ENCODE measurements at places on chromosomes 13 and 19. TPM values are rescaled to one million over a fixed set of nuclear protein-coding genes. Genes with fewer than 3 reads are reported as not detected.
A peak's percentile ranks its signal among the peaks of the same experiment; 100 is the strongest.

DNA sequence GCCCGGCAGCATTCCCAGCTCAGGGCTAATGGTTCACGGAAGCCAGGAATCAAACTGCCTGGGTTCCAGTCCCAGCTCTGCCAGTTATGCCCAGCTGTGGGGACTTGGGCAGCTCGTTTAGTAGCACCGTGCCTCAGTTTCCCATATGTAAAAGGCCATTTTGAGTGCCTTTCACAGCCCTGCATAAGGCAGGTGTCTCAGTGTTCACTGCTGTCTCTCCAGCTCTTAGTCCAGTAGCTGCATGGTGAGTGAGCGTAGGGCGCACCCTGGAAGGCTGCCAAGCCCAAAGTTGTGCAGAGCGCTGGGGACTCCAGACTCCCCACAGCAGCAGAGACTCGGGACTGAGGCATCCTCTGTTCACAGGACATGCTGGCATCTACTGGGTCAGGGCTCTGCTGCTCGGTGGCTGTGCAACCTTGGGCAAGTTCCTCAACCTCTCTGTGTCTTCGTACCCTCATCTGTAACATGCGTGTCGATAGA lies 5.5 kb downstream of the RPL28 start:
- no peak for DNase-seq

GRCh38 chr19:14407605-14408484 lies 11.3 kb downstream of the DDX39A start:
- DNase-seq = no peak

DNA sequence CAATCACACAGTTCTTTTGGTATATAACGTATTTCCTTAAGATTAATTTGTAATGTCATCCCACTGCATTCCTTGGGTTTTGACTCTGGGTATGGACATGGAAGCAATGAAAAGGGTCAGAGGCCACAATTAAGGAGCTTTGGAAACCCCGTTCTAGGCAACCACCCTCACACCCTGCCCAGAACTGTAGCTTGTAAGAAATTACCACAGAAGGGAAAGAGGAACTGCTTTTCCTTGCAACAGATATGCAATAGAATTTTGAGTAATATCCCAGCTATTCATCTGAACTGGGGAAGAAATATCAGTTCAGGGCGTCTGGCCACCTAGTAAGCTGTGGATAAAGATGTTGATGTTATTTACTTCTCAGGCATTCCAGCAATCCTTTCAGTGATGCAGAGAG lies 985 bp upstream of the CLC start:
- no peak for DNase-seq

- DNase-seq = no peak
These were observed 1.3 kb downstream of the ALOX5AP start for GRCh38 chr13:30736461-30737320.

DNA sequence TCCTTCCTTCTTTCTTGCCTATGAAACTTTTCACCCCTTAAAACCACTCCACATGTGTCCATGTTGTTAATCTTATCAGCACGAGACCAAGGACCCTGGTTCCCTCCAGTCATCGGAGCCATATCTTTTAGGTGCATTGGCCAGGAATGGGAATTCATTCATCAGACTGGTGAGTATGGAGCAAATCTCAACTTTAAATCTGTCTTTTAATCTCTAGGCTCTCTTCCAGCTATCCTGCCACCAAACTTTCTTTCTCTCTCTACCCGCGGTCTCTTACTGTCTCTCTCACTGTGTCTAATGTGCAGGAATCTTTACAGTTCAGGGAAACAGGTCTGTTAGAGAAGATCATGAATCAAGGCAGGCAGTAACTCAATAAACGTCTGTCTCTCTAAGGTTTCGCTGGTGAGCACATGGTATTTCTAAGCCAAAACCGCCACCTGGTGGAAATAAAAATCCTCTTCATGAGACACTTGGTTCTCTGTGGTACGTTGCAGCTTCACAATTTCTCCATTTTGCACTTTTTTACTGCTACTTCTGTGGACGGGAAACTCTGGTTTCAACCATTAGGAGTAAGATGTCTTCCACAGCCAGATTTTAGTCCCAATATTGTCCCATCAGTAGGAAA lies 16.1 kb downstream of the LGALS16 start:
- DNase-seq = peak; percentile 70

- no peak for DNase-seq
These were observed 656.6 kb downstream of the UQCRFS1 start for GRCh38 chr19:28556371-28556770.

- DNase-seq = no peak
These were observed 3.2 kb downstream of the LSM4 start for GRCh38 chr19:18319591-18320135.

DNA sequence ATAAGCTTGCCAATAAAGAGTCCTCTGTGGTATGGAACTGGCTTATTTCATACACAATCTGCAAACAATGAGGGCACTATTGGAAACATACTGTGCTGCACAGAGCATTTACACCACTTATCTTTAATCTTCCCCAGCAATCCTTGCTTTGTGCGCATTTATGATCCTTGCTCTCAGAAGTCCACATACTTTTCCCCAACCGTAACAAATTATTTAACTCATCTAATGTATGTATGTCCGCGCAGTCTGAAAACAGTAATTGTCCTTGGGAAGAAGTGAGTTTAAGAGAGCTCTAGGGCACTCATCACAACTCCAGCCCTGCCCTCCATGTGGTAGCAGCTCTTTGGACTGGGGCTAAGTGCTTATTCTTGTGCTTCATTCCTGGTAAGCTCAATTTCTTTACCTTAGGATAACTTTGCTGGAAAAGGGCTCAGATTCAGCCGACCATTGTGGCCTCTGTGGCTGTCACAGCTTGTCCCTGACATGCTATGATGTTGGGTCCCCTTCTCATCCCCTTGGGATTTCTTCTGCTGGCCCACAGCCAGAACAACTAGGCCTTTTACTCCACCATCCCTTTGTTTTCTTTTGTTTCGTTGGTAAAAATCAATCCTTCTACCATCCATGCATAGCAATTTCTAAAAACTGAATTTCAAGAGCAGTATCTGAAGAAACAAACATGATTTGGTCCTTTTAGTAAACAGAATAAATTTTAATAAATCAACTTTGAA lies 152.7 kb downstream of the TNFRSF19 start:
- no peak for DNase-seq

- DNase-seq = peak; percentile 32
These were observed 84.3 kb upstream of the UBL3 start for GRCh38 chr13:29934531-29935308.

DNA sequence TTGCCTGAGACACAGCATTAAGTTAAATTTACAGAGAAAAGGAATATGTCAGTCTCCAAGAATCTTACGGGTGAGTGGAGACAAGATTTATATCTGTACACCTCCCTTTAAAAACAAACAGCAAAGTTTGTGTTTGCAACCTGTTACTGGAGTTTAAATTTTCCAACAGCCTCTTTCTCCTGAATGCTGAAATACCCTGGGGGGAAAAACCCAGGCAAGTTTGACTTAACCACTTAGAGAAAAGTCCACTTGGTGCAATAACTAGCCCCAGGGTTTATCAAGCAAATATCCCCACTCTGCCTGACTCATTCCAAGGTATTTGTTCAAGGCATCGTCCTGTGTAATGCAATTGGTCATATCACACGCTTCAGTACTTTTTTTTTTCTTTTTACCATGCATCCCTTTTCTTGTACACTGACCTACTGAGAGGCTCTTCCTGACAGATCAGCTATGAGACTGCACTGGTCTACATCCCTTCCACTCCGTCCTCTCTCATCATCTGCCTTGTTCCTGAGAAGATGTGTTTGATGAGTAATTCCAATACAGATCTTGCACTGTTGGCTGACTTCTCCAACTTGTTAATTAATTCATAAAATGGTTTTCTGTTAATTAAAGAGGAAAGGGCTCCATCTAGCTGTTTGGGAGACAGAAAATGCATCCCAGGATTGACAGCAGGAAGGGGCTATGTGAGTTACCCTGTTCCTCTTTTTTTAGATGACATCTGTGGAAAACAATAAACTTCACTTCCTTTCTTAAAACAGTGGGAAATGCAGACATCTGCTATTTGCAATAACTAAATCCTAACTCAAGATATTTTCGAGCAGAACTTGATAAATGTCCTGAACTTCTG lies 212.5 kb upstream of the IRS2 start:
- peak; percentile 97 for DNase-seq

- DNase-seq = peak; percentile 99
These were observed 17.8 kb downstream of the SPC24 start for GRCh38 chr19:11137542-11138384.

DNA sequence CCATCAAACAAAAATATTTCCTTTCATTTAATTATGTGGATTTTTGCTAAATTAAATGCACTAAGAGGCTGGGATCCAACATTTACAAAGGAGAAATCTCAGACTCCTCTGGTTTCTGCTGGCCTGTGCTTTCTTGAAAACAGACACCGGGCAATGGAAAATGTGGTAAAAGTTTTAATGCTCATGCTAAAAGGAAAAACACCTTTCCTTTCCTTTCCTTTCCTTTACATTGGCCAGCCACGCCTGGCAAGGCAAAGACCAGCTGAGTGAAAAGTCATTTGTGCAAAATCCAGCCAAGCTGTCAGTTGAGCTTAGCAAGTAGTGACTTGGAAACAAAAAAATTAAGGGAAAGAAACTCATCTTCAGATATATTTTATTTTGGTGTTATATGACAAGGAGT lies 240.3 kb downstream of the LACC1 start:
- DNase-seq = no peak

- no peak for DNase-seq
These were observed 277.5 kb downstream of the NHLRC3 start for GRCh38 chr13:39315796-39316195.

GRCh38 chr19:8069096-8069973 lies 16.8 kb downstream of the CCL25 start:
- DNase-seq = peak; percentile 72

GRCh38 chr13:100306434-100306999 lies 217.6 kb downstream of the PCCA start:
- no peak for DNase-seq

DNA sequence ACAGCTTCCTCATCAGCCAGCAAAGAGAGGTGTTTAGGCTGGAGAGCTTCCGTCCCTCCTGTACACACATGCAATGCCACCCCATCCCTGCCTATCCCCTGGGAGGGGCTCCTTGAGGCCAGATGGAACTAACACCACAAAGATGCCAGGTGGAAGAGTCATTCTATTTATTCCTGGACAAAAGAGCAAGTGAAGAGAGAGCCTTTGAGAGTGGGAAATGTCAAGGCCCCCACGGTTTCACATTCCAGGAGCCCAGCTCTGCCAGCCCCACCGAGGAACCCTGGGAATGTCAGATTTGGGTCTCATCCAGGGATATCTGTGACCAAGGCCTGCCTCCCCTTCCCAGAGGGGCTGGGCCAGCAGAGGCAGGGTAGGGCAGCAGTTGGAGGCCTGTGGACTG lies 30.8 kb upstream of the IGFL1 start:
- DNase-seq = no peak

DNA sequence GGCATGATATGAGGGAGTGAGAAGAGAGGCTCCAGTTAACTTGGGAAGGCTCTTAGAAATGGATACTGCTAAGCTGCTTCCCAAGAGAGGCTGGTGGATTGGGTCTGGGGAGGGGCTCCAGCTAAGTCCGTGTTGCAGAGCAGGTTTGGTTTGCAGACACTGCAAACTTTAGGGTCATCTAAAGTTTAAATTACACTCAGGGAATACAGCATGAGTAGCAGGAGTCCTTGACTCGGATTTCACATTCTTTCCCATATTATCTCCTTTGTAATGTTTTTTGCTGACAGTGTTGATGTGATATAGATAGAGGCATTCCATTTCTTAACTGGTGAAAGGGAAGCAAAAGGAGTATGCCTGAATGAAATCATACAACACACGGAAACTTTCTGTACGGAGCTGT lies 31.9 kb downstream of the SGCG start:
- DNase-seq = no peak

DNA sequence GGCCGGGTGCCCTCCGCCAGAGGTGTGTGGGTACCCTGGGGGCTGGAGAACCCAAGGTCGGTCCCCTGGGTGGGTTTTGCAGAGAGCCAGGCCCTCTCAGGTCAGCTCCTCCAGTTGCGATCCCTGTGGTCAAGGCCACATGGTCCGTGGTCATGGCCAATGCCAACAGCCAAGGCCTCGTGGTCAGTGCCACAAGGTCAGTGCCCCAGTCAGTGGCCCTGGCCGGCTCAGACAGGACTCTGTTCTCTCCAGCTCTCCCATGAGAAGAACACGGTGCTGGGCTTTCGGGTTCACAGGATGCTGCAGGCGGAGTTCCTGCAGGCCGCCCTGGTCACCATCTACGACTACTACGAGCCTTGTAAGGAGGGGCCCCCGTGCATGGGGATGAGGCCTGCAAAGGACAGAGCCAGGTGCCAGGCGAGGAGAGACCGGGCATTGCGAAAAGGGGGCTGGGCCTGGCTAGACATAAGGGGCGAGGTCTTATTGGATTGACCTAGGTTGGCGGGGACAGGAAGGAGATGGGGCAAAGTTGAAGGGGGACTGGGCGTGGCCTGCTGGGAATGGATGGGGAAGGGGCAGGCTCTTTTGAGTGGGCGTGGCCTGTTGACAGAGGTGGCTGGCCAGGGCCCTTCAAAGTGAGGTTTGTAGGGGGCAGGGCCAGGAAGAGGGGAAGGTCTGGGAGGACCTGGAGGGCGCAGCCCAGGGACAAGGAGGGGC lies 15.2 kb upstream of the SHFL start:
- no peak for DNase-seq

DNA sequence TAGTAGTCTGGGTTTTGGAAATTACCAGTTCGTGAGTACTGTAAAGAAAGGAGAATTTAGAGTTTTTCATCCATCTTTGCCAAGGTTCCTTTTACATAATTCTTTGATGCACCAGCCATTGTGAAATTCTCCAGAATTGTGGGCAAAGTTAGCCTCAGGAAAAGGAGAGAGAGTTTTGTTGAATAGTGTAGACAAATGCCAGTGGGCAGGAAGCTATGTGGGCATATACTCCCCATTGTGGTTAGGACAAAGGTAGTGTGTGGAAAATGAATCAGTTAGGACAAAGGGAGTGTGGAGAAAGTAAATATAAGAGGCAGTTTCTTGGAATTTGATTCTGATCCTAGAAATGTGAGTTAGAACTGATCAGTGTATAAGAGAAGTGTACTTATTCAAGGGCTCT lies 67.9 kb downstream of the PCCA start:
- DNase-seq = peak; percentile 82

DNA sequence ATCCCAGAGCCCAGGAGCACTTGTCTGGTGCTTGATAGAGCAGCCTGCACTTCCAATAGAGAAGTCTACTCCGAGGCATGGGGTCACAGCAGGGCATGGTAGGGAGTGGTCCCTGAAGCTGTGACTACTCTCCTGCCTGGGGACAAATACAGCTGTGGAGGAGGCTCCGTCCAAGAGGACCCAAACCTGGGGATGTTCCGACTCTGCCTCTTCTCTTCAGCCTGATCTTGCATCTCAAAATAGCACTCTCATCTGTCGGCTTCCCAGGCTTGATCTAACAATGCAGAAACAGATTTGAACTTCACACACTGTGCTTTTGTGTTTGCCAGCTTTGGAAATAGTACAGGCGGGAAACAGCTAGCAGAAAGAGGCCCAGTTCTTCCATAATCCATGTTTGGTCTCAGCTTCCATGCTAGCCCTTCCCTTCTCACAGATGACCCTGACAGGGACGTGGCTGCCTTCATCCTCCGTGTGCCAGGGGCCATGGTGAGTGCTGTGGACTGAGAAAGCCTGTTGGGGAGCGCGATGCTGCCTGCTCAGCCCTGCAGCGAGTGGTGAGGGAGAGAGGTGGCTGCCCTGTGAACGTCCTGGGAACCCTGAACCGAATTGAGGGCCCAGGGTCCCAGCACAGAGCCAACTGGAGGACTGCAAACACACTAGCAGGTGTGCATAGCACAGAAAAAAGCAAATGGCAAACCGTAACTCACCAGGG lies 150.3 kb upstream of the GPR12 start:
- no peak for DNase-seq

TEX26 gene
- total RNA-seq = not detected

ZNF132 gene
- total RNA-seq = not detected

GPR183 gene
- not detected for total RNA-seq

BORA gene
- 11.1 TPM for total RNA-seq

PTGER1 gene
- 2.4 TPM for total RNA-seq

MBD3L2 gene
- not detected for total RNA-seq
